SJCRH30 (cell line): ENCODE measurements at places on chromosomes 16 and 17. TPM values are rescaled to one million over a fixed set of nuclear protein-coding genes. Genes with fewer than 3 reads are reported as not detected.

DNA sequence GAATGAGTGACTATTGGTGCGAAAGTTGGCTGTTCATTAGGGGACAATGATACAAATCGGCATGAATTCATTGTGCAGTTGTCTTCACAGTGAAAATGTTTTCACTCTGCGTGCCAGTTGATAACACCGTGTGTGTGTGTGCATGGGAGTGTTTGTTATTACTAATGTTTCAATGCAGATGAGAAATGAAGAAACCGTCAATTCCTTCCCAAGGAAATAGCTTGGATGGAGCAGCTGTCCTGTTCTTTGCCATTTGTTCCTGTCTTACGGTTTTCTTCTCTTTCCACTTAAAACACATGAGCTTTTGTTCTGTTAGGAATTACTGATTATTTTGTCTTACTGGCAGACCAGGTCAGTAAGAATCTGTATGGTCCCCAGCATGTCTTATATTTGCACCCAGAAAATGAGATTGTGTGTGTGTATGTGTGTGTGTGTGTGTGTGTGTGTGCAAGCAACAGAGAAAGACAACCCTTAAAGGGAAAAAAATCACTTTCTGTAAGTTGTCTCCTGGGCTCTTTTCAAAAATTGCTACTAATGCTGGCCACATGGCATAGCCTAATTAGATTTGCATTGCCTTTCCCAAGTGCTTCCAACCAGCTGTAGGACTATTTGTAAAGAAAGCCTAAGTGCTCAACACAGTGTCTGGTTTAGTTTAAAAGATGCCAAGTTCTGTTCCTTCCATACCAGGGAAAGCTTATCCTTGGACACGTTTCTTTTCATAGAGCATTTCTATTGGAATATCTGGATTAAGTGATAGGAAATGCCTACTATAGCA lies 23.8 kb downstream of the SHISA9 start:
- H3K4me3 ChIP-seq, result no peak overlapping the region
- H3K27me3 ChIP-seq, result no peaks in the 10 kb centered on the region
- H3K27ac ChIP-seq, result no peak overlapping the region

- no peaks in the 10 kb centered on the region for H3K4me1 ChIP-seq
- H3K27ac ChIP-seq, result no peak overlapping the region
- DNase-seq, result no peak
- H3K4me3 ChIP-seq, result no peak overlapping the region
Observed at GRCh38 chr17:59520251-59520650, 45.2 kb upstream of the DHX40 start.

Gene GP1BA
- not detected in 2 replicates for total RNA-seq

DNA sequence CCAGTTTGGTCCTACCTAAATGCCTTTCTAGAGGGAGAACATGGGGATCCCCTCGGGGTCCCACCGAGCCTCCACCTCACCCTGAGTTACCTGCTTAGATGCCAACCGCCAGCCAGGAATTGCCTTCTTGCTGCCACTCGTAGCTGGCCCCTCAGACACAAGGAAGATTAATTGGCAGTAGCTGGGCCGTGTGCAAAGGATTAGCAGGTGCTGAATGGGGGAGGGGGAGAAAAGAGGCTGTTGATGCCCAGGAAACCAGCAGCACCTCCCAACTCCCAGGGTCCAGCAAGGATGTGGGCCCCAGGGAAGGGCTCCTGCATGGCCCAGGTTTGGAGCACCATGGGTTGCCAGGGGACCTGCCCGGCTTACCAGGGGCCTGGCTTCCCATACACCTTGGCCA lies at the start of gene CNGB1:
CNGB1 (minus strand) TSS at position 159 of the 400 bp plus-strand sequence. CDS start 3,842 bp downstream, outside the sequence.
- no peak within 1 kb of the TSS for H3K4me3 ChIP-seq
- H3K36me3 ChIP-seq, result no peaks in the 10 kb centered on the region
- H3K4me1 ChIP-seq, result no peaks in the 10 kb centered on the region

DNA sequence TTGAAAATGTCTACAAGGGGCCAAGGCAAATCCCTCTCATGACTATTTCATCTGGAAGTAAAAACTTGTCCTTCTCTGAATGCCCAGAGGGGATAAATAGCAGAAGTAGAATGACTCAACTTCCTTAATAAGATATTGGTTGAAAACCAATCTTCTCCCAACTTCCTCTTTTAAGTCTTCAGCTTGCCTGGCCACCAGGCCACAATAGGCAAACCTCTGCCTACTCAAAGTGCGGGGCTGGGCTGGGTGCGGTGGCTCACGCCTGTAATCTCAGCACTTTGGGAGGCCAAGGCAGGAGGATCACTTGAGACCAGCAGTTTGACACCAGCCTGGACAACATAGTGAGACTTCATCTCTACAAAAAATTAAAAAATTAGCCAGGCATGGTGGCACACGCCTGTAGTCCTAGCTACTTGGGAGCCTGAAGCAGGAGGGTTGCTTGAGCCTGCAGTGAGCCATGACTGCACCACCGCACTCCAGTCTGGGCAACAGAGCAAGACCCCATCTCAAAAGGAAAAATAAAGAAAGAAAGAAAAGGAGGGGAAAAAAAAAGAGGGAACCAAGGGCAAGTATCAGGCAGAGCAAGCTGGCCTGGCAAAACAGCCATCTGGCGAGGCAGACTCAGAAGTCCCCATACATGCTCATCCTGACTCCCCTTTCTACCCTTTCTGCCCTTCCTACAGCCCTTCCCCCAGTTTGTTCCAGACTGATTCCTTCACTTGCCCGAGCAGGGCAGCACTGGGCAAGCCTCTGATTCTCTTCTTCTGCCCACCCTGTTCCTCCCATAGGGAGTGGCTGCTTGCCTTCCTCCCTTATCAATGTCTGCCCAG lies 20.6 kb downstream of the MAP3K14 start:
- H3K27me3 ChIP-seq, result no peaks in the 10 kb centered on the region

Gene PRM3
- total RNA-seq, result not detected in 2 replicates

- H3K27me3 ChIP-seq, result no peaks in the 10 kb centered on the region
- H3K36me3 ChIP-seq, result no peaks in the 10 kb centered on the region
- H3K27ac ChIP-seq, result no peak overlapping the region
- no peaks in the 10 kb centered on the region for H3K4me1 ChIP-seq
Observed at GRCh38 chr16:6560306-6561100, 772.1 kb upstream of the RBFOX1 start.

DNA sequence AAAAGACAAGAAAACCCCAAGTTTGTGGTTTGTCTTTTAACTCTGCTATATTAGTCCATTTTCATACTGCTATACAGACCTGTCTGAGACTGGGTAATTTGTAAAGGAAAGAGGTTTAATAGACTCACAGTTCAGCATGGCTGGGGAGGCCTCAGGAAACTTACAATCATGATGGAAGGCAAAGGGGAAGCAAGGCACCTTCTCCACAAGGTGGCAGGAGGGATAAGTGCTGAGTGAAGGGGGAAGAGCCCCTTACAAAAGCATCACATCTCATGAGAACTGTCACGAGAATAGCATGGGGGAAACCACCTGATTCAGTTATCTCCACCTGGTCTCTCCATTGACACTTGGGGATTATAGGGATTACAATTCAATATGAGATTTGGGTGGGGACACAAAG lies 13.5 kb upstream of the ADAM11 start:
- no peak overlapping the region for H3K27ac ChIP-seq
- H3K36me3 ChIP-seq, result peaks cover 25% of the 10 kb centered on the region
- H3K4me3 ChIP-seq, result no peak overlapping the region
- no peaks in the 10 kb centered on the region for H3K4me1 ChIP-seq
- DNase-seq, result no peak
- no peaks in the 10 kb centered on the region for H3K27me3 ChIP-seq

- no peak overlapping the region for H3K27ac ChIP-seq
- no peak overlapping the region for H3K4me3 ChIP-seq
- no peak for DNase-seq
- H3K36me3 ChIP-seq, result no peaks in the 10 kb centered on the region
- peaks cover 5% of the 10 kb centered on the region; the same call in 1 of the 2 replicates for H3K4me1 ChIP-seq
Observed at GRCh38 chr16:85587762-85588556, 25.2 kb upstream of the GSE1 start.
